NCI-H2107 (cell line): ENCODE measurements at places on chromosomes 16 and 17.

DNA sequence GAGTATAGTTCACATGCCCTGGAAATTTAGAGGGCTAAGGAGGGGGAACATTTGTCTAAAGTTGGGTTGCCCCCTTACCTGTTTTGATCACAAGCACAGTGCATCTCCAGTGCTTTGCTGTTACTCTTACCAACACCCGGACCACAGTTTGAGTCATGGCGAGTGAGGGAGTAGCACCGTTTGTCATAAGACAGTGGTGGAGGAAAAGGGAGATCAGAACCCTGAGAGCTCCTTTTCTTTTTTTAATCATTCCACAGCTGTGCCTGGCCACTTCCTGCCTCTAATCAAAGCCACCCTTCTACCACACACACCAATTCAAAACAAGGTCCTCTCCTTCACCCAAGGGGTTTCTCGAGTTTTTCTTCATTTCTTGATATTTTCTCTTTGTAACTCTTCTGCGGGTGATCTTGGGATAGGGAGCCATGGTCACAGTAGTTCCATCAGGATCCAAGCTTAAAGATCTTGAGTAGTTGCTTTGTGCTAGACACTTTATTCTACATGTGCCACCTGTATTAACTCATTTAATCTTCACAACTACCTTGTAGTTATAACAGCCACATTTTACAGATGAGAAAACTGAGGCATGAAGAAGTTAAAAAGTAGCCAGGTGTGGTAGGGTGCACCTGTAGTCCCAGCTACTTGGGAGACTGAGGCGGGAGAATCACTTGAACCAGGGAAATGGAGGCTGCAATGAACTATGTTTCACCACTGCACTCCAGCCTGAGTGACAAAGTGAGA lies 5.0 kb upstream of the MYL4 start:
- no peak for DNase-seq

DNA sequence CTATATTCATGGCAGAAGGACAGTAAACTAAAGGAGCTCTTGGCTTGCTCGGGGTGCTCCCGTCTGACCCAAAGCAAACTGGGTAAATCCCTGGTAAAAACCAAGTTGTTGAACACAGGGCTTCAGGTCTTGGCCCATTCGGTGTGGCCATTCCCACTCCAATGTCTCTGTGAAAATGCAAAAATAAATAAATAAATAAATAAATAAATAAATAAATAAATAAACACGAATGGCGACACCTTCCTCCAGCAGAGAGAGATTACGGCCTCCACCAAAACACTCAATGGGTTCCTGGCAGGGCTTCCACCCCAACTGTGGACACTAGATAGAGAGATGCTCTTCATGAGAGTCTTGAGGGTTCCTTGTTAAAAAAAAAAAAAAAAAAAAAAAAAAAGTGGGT lies 325.3 kb downstream of the SOX9 start:
- no peak for DNase-seq

GRCh38 chr17:38575781-38576180 lies 30.0 kb downstream of the SRCIN1 start:
- no peak for DNase-seq

GRCh38 chr17:17564896-17565295 lies 26.6 kb downstream of the PEMT start:
- no peak for DNase-seq

- no peak for DNase-seq
Observed at GRCh38 chr16:53556521-53556920, 53.5 kb upstream of the AKTIP start.

GRCh38 chr17:82783498-82783897 lies 31.6 kb downstream of the TBCD start:
- no peak for DNase-seq

DNA sequence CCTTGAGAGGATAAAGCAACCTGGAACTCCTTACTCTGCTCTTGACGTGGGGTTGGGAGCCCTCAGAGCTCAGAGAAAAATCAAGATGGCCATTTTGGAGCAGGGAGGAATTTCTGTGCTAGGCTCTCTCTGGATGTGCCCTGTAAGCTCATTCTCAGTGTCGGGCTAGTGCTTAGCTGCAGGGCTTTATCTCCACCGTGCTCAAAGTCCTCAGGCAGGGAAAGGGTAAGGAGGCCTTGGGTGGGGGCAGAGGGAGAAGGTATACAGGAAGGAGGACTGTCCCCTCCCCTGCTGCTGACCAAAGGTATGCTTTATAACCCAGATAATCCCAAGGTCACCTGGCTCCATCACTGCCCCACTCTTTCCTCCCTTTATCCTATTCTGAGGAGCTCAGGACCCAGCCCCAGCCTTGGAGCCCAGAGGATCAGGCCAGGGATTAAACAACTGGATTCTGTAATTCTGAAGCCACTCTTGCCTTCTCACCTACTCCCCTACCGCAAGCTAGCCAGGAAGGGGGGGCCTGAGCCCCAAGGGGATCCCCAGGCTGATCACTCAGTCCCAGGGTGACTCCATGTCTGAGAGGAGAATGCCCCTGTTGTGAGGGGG lies 1.1 kb downstream of the DHRS11 start:
- no peak for DNase-seq

GRCh38 chr17:50697062-50697461 lies 10.7 kb downstream of the ANKRD40 start:
- DNase-seq, result no peak

- DNase-seq, result peak; percentile 8
Observed at GRCh38 chr17:1455291-1455796, 688 bp downstream of the CRK start.

DNA sequence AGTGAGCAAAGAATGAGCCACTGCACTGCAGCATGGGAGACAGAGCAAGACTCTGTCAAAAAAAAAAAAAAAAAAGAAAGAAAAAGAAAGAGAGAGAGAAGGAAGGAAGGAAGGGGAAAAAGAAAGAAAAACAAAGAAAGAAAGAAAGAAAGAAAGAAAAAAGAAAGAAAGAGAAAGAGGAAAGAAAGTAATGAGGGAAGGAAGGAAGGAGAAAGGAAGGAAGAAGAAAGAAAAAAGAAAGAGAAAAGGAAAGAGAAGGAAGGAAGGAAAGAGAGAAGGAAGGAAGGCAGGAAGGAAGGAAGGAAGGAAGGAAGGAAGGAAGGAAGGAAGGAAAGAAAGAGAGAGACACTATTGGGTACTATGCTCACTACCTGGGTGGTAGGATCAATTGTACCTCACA lies 122.2 kb upstream of the ERCC4 start:
- no peak for DNase-seq

- no peak for DNase-seq
Observed at GRCh38 chr16:15509593-15510535, 75.5 kb downstream of the BMERB1 start.

GRCh38 chr16:77439106-77439505 lies 4.3 kb upstream of the ADAMTS18 start:
- no peak for DNase-seq

GRCh38 chr16:68921637-68922036 lies 78.3 kb downstream of the TANGO6 start:
- no peak for DNase-seq

GRCh38 chr17:79538291-79538690 lies 72.6 kb downstream of the RBFOX3 start:
- no peak for DNase-seq

DNA sequence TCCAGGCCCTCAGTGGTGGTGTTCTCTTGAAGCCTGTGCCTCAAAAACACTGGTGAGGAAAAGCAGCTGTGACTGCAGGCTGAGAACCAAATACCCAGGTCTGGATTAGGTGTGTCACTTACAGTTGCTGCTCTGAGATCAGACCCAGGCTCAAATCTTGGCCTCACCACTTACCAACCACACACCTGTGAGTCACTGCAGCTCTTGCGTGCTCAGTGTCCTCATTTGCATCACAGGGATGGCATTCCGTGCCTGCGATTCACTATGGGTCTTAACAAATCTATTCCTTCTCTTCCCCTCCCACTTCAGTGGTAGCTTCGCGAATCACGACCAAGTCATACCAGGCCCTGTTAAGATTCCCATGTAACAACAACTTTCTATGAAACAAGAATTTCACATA lies 233.4 kb upstream of the HSBP1 start:
- no peak for DNase-seq

GRCh38 chr17:14359163-14360020 lies 58.5 kb downstream of the HS3ST3B1 start:
- DNase-seq, result no peak

- DNase-seq, result peak; percentile 40
Observed at GRCh38 chr17:70168044-70168976, 1.0 kb upstream of the KCNJ2 start.

DNA sequence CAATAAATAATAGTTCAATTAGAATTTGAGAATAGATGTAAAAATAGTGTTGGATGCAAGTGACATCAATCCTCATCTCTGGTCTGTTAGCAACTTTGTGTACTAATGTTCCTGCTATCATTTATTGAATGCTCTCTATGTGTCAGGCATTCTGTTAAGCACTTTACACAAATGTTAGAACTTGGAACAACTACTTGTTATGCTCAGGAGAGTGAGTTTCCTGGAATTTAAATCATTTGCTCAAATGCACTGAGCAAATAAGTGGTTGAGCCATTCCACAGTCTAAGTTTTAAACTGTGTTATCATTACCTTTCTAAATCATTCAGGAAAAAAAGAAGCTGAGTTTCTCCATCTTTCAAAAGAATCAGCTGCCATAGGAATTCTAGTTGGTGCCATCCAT lies 1327.3 kb upstream of the GOT2 start:
- no peak for DNase-seq

DNA sequence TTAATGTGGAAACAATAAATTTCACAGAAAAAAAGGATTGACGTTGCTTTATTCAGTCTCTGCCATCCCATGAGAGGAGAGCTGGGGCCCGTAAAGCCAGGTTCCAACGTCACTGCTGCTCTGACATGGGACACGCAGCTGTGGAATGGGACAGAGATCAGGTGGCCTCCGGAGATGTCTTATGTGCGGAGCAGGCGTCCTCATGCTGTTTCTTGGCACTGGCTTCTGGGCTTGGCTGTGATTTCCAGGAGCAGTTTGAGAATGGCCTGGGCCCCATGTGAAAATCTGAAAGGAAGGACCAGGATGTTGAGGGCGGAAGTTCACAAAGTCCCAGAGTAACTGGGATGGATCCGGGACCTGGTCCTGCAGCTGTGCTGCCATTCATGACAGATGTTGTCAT lies 32.4 kb downstream of the NDEL1 start:
- DNase-seq, result no peak

DNA sequence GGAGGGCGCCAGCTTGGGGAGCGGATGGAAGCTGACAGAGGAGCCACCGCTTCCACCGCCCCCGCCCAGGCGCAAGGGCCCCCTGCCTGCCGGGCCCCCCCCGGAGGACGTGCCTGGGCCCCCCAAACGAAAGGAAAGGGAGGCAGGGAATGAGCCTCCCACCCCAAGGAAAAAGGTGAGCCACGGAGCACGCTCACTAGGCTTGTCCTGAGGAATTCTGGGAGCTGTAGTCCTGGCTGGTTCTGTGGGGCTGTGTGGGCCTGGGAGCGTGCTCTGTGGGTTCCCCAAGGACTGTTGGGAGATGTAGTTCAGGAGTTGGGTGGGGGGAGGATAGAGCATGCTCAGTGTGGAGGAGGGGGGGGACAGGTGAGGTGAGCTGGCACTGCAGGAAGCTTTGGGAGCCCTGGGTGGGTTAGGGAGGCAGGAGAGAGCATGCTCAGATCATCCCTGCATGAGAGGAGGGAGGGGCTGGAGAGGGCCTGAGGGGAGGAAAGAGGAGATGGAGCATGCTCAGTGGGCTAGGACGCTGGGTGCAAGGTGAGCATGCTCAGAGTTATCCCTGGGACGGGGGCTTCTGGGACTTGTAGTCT lies 4.5 kb downstream of the FBXL19 start:
- DNase-seq, result peak; percentile 37

GRCh38 chr16:68274441-68274840 lies 10.1 kb downstream of the SLC7A6 start:
- no peak for DNase-seq

GRCh38 chr17:80218391-80218790 lies 1.7 kb downstream of the SGSH start:
- no peak for DNase-seq

DNA sequence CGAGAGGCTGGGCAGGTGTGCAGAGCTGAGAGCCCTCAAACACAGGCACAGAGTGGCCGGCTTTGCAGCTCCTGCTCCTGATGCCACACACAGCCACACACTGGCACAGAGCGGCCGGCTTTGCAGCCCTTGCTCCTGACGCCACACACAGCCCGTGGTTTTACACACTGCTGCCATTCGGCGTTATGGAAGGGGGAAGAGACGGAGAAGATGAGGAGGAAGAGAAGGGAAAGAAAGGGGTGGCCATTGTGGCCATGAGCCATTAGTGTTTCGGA lies 26.8 kb downstream of the WSCD1 start:
- no peak for DNase-seq

- DNase-seq, result no peak
Observed at GRCh38 chr16:70746040-70746707, 54.8 kb downstream of the VAC14 start.

GRCh38 chr17:82204831-82205719 lies 7.6 kb downstream of the CCDC57 start:
- peak; percentile 74 for DNase-seq

- no peak for DNase-seq
Observed at GRCh38 chr17:50918071-50918932, 52.1 kb upstream of the TOB1 start.

- DNase-seq, result no peak
Observed at GRCh38 chr17:77810536-77810935, 148.0 kb upstream of the TNRC6C start.

GRCh38 chr17:32693194-32693897 lies 183.6 kb downstream of the MYO1D start:
- no peak for DNase-seq

DNA sequence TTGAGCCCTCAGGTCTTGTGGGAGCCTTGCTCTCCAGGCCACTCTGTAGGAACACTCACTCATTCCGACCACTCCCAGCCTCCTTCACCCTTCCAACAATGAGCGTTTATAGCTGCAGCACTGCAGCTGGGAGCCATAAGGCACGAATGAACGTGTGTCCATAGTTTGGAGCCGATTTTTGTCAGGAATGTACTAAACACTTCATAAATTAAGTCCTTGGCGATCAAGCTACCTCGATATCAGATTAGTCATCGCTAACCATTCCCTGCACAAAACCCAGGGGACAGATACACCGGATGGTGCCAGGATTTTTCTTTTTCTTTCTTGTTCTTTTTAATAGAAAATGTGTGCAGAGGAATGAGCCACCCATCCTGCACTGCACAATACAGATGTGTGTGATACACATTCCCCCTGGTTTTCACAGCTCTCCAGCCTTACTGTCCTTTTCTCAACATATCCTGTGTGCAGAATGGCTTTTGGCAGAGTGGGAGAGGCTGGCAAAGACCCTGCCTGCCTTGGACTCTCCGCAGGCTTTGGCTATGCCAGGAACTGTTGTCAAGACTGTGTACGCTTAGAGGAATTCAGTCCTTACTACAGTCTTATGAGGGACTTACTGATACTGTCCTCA lies 68.4 kb upstream of the ELAC2 start:
- DNase-seq, result no peak

GRCh38 chr17:81285179-81285878 lies 9.8 kb downstream of the SLC38A10 start:
- no peak for DNase-seq

- DNase-seq, result no peak
Observed at GRCh38 chr17:65193716-65194293, 56.6 kb downstream of the RGS9 start.

DNA sequence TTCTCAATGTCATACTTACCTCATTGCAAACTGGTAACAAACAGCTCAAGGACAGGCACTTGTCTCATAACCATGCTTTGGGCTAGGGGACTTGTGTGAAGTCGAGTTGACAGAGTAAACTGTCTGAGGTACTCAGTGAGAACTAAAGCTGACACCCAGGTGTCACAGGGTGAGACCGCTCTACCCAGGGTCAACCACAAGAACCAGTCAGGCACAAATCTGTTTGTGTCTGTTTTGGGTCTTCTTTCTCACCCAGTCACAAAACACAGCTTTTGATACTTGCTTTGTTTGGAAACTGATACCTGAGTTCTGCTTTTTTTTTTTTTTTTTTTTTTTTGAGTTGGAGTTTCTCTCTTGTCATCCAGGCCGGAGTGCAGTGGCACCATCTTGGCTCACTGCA lies 161.1 kb downstream of the STX8 start:
- no peak for DNase-seq
